Stimulated activated CD8-positive, alpha-beta memory T cell treated with anti-CD3 and anti-CD28 coated beads, Interleukin-7, amount 100 ng/mL, for 1 hour (primary cell): ENCODE measurements at places on chromosomes 2 and 18.

DNA sequence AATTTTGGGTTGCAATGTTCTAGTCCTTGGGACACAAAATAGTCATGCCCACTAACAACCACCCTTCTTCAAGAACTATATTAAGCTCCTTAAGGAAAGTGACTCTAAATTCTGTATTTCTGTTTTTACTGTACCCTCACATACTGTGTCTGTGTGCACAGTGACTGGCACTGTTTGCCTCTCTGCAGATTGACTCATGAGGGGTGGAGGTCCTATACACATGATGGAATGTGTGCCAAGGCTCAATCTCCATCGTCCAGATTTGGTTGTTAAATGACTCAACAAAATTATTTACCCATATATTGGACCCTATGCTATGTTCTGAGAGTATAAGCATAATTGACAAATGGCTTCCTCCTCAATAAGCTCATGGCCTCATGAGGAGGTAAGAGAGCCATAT lies 126.6 kb upstream of the CWC22 start:
- DNase-seq: no peak

DNA sequence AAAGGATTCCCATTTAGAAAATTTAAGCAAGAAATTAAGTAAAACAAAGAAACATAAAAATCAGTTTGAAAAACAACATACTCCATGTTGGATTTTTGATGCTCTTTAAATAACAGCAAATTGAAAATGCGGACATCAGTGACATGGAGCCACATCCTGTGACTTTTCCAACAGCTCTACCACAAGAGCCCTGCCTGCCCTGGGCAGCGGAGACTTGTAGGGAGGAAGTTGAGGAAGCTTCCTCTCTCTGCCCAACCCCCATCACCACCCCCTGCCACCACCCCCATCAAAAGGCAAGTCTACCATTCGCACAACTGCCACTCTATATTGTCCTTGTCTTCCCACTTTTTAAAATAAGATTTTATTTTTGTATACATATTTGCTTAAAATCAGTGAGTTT lies 32.8 kb upstream of the DAPL1 start:
- DNase-seq: no peak

- DNase-seq: peak; percentile 20
Observed at GRCh38 chr2:224982910-224983711, 59.2 kb downstream of the DOCK10 start.

DNA sequence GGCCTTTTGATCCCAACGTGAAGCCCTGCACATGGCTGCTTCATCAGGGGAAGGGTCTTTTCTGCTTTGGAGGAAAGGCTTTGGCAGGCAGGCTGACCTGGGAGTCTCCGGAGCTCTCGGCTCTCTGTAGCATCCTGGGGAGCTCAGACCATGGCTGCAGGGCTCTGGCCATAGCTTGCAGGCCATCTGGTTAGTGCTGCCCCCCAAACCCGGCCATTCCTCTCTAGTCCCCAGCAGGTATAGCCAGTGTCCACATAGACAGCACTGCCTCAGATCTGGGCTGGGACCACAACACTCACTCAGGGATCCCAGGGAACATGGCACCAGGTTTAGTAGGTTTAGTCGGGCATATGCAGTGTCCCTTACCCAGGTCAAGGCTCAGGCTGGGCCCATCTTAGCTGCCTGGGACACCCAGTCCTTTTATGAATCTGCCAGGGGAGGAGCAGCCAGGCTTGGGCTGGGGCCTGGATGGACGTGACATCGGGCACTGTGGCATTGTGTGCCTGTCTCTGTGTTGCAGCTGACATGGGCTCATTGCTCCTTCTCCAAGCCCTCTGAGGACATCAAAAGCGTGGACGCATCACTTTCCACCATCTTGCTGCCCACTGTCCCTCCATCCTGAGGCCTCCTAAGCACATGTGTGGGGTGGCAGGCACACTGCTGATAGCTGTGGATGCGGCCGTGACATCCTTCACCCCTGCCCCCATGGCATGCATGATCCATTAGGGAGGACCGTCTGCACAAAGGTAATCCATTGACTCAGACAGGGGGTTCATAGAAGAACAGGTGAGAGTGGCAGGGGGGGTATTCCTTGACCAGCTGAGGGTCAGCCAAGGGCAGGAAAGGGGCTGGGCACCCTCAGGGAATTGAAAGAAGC lies 19.2 kb upstream of the GPR35 start:
- DNase-seq: no peak

DNA sequence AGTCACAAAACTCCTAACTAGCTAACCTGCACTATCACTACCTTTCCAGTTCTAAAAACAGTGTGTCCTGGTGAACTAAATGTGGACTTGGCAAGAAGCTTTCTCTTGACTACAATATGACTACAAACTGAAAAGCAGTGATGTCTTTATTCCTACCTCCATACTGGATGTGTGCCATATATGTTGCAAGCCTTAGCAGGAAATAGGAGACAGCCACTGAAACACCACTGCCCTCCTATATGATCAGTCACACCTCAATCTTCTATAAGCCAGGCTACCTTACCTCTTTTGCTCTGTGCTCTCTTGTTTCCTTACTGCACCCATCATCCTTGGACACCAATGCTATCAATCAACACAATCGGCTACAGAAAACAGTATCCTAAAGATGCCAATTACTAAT lies 34.1 kb downstream of the SS18 start:
- DNase-seq: no peak

- DNase-seq: no peak
Observed at GRCh38 chr2:88654714-88655113, 27.4 kb upstream of the EIF2AK3 start.

DNA sequence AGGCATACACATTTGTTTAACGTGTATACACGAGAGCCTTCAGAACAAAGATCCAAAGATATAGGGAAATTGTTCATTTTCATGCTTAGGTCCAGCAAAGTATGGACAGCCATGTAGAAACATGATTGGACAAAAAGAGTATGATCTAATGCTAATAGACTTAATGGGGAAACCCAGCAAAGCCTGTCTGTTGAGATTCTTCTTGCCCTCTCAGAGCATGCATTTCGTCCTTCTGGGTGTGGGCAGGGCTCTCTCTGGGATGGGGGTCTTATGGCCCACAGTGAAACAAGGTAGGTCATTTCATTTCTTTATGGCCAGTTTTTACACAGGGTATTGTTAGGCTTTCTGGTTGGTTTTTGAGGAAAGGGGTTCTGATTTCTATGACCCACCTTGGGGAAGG lies 124.4 kb downstream of the COMMD1 start:
- no peak for DNase-seq

DNA sequence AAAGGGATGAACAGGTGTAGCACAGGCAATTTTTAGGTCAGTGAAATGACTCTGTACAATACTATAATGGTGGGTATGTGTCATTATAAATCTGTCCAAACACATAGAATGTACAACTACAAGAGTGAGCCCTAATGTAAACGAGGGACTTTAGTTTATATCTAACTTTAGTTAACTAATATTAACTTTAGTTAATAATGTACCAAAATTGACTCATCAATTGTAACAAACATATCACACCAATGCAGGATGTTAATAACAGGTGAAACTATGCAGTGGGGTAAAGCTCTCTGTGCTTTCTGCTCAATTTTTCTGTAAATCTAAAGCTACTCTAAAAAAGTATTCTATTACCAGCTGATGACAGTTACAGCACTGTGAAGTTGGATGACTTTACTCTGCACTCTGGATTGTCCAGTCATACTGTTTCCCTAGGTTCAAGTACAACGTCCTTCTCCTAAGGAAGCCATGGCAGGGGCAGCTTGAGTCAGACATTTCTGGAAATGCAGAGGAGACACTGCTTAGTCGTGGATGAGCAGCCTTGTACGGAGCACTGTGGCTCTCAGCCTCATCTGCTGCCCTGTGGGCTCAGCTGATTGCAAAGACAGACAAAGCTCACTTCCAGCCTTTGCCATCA lies 26.1 kb downstream of the TGFA start:
- DNase-seq: no peak

DNA sequence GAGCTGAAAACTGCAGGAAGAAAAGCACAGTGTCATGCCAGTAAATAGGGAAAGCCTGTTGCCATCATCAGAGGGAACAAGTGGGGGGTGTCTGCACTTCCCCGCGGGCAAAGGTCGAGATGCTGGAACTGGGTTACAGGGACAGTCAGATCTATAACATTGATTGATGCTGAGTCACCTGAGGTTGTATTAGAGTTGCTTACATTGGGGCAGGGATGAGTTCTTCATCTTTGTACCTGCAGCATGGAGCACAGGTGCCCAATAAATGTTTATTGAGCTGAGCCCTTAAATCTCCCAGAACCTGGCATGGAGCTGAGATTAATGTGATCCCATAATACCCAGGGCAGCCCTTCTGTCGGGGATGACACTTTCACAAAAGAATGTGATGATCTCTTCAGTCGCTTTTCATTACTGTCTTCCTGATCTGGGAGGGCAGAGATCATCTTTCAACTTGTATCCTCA lies 5.9 kb upstream of the RNF152 start:
- no peak for DNase-seq

DNA sequence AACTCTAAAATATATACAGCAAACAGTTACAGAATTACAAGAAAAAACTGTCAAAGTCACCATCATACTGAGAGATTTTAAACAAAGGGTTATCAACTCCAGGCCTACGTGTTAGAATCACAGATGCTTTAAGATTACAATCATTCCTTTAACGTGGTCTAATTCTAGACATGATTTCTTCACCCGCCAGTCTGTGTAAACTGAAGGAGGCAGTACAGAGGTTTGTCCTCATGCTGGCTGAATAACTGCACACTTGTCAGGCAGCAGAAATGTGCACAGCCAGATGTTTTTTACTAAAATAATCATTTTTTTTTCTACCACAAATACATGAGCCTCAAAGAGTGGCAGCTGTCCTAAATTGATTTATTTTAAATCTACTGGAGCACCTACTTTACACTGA lies 15.5 kb upstream of the NEURL3 start:
- DNase-seq: no peak

DNA sequence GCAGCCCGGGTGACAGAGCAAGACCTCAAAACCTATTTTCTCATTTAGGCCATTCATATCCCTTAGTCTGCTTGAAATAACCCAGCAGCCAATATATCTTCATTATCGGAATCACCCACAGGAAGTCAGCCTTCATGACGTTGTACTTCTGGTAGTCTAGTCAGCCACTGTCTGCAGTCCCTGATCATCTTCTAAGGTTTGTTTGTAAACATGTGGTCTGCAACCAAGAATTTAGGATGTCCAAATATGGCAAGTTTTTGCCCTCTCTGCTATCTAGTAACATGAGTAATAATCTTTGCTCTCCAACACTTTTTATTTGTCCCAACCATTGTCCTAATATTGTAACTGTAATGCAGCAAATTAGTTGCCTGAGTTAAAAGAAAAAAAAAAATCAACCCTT lies 92.5 kb downstream of the PRPF40A start:
- no peak for DNase-seq
